Stimulated activated CD8-positive, alpha-beta memory T cell treated with anti-CD3 and anti-CD28 coated beads, Interleukin-4, amount 100 ng/mL, for 1 hour (primary cell): ENCODE measurements at places on chromosomes 13 and 19.

DNA sequence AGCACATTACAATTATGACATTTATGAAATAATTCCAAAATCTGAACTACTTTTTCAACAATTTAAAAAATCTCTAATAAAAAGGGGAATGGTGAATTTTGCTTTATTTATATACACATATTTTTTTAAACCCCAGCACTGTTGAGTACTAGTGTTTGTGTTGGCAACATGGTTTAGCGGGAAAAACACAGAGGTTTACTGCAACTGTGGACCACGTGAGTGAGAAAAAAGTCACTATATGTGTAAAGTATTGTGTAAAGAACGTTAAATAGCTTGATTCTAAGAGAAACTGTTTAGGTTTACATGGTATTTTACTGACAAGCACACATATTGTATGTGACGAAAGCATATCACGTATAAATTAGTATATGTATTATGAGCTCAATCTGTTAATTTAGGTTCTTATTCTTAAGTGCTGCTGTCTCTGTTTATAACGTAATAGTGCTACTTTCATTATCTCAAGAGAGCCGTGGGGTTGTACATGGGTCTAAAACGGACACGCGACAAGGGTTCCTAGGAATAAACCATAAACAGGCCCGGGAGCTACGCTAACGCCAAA lies 617 bp downstream of the SKA3 start:
- DNase-seq: no peak

DNA sequence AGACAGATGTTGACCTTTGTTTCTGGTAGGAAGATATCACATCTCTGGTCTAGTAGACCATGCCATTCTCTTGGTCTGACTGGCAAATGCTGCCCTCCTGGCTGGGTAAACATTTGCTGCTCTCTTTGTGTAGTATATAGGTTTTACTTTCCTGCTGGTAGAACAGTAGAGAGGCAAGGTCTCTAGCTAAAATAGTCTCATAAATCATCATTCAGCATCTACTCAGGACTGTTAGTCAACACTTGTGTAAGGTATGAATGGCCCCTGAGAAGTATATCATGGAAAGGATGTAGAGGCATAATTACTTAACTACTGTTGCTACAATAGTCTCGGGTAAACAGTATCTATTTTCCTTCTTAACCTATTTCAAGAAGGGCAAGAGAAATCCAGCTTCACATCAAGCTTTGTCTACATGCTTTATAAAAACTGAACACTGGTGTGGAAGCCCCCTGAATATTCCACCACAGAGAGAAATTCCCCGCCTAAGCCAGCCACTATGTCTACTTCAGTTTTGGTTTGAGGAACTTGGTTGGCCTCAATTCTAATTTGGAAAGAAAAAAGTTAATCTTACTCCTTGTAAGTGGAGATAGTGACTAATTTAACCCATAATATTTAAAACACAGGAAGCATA lies 18.4 kb upstream of the MYCBP2 start:
- DNase-seq: no peak

DNA sequence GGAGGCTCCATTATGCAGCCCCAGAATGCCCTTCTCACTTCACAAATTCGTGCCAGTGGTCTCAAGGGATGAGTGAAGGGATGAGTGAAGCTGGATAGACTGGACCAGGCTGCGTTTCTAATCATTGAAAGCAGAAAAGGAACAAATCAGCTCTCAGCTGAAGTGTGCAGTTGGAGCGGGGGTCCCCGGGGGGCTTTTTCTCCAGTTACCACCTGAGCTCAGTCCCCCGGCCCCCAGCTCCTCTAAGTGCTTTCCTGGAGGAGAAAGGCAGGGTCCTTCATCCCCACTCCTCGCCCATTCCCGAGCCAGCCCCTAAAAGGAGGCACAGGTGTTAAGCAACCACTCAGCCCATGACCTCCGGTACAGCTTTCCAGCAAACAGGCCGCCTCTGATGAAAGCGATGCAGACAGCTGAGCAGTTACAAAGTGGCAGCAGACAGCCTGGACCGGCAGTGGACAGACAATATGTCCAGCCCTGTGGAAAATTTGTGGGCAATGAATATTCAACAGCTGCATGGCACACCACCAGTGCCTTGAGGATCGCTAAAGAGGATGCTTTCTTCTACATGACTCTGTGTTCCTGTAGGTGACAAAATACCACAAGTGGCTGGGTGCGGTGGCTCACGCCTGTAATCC lies 110.7 kb upstream of the UBL3 start:
- DNase-seq: no peak

GRCh38 chr13:46624353-46624752 lies 71.4 kb downstream of the LRCH1 start:
- no peak for DNase-seq

- DNase-seq: no peak
These were observed 841 bp upstream of the ZC3H13 start for GRCh38 chr13:46053162-46054012.
